ENCODE measurements at places on chromosomes 2 and 18. TPM values are rescaled to one million over a fixed set of nuclear protein-coding genes. Genes with fewer than 3 reads are reported as not detected.

DNA sequence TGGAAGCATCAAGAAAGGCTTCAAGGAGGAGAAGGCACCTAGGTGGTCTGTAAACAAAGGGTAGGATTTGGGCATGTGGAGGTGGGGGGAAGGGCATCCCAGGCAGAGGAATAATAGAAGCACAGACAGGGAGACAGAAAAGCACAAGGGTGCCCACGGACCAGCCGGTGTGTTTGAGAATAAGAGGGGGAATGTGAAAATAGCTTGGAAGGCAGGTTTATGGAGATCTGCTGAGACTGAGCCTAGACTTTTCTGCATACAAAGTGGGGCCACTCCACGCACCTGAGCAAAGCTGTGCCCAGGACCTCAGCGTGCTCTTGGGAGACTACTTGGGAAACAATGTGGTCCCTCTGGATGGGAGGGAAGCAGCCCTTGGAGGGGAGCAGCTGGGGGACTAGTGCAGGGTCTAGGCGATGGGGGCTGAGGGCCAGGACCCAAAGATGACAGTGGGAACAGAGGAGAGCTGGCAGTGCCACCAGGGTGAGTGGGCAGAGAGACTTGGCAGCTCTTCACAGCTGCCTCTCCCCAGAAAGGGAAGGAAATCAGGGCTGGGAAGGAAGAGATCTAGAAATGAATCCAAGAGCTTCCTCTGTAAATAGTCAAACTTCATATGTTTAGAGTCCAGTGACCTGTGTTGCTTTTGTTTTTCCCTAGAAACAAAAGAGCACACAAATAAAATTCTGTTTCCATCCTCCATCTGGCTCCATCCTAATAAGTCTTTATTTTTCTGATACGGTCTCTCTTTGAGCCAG, 110.7 kb upstream of the SMAD7 start:
- no peak overlapping the region for H3K4me3 ChIP-seq
- H3K27ac ChIP-seq: no peak overlapping the region
- H3K4me1 ChIP-seq: no peaks in the 10 kb centered on the region
- no peak for DNase-seq

DNA sequence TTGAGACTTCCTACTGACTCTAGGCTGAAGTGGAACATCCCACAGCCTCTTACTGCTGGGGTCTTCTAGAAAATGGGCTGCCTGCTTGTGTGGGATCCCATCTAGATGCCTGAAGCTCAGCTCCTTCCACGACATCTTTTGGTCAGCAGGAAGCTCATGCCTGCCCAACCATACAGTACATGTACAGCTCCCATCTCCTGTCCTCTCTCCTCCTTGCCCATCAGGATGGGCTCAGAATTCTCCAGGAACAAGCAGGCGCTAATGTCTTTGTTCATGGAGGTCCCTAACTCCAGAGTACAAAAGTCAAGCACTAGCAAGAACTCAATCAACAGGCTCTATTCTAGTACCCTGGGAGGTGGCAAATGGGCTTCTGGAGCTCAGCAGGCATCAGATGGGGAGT, 31.7 kb upstream of the GPR17 start:
- H3K27me3 ChIP-seq: no peaks in the 10 kb centered on the region
- H3K36me3 ChIP-seq: no peaks in the 10 kb centered on the region
- DNase-seq: no peak
- no peak overlapping the region for H3K27ac ChIP-seq
- H3K4me3 ChIP-seq: no peak overlapping the region
- no peaks in the 10 kb centered on the region for H3K4me1 ChIP-seq

GRCh38 chr2:20232837-20233207, 7.9 kb upstream of the SDC1 start:
- no peak overlapping the region for H3K27ac ChIP-seq
- H3K4me3 ChIP-seq: no peak overlapping the region
- H3K36me3 ChIP-seq: no peaks in the 10 kb centered on the region
- H3K27me3 ChIP-seq: no peaks in the 10 kb centered on the region

DNA sequence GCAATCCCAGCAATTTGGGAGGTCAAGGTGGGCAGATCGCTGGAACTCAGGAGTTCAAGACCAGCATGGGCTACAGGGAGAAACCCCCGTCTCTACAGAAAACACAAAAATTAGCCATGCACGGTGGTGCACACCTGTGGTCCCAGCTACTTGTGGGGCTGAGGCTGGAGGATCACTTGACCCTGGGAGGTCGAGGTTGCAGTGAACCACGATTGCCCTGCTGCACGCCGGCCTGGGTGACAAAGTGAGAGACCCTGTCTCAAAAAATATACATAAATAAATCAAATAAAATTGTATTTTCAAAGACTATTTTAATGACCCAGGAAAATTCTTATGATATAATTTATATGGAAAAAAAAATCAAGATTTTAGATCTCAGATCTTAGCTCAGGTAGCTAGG, 191.5 kb downstream of the ZFP36L2 start:
- H3K4me1 ChIP-seq: no peaks in the 10 kb centered on the region
- H3K36me3 ChIP-seq: no peaks in the 10 kb centered on the region
- no peak overlapping the region for H3K27ac ChIP-seq
- no peak for DNase-seq
- no peak overlapping the region for H3K4me3 ChIP-seq

GRCh38 chr18:62651276-62652056, 63.9 kb upstream of the PHLPP1 start:
- DNase-seq: no peak
- no peaks in the 10 kb centered on the region for H3K36me3 ChIP-seq
- no peak overlapping the region for H3K27ac ChIP-seq
- no peaks in the 10 kb centered on the region for H3K27me3 ChIP-seq
- no peak overlapping the region for H3K4me3 ChIP-seq

- no peaks in the 10 kb centered on the region for H3K27me3 ChIP-seq
- H3K4me1 ChIP-seq: no peaks in the 10 kb centered on the region
- DNase-seq: no peak
- peaks cover 78% of the 10 kb centered on the region for H3K36me3 ChIP-seq
- no peak overlapping the region for H3K27ac ChIP-seq
These were observed 39.1 kb downstream of the FN1 start for GRCh38 chr2:215396595-215397313.

DNA sequence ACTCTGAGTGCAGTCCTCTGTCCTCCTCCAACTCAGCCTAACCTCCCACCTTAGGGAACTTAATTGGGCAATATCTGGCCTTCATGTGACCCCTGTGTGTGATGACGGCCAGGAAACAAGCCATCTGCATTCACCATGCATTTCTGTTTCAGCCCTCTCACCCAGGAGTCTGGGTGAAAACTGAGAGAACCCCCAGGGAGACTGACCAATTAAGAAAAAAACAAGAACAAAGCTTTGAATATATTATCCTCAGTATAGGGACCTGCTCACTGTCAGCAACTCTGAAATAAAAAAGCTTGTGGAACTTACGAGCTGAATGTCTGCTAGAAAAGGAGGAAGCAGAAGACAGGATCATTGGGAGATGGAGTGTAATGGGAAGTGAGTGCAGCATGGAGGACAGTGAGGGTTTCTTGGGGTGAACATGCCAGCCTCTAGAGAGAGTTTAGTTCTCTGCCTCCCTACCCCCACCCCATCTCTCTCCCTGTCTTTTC, 9.5 kb downstream of the MAPRE2 start:
- no peak overlapping the region for H3K4me3 ChIP-seq
- no peaks in the 10 kb centered on the region for H3K36me3 ChIP-seq
- peaks cover 7% of the 10 kb centered on the region for H3K4me1 ChIP-seq
- no peak for DNase-seq
- H3K27ac ChIP-seq: peak overlapping the region; percentile 60

DNA sequence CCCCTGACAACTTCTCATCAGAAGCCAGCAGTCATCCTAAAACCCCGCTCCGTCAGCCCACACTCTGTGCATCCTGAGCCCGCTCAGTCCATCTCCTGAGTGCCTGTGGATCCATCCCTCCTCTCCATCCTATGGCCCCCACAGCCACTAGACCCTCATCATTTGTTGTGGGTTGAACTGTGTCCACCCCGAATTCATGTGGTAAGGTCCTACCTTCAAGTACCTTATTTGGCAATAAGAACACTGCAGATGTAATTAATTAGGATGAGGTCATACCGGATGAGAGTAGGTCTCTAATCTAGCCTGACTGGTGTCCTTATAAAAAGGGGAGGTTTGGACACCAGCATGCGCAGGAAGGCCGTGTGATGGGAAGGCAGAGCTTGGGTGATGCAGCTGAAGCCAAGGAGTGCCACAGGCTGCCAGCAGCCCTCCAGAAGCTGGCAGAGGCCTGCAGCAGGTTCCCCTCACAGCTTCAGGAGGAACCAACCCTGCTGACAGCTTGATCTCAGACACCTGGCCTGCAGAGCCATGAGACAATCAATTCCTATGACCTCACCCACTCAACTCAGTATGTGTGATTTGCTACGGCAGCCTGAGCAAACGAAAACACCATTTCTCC, 192.4 kb downstream of the ZBTB7C start:
- H3K27ac ChIP-seq: no peak overlapping the region
- no peaks in the 10 kb centered on the region for H3K36me3 ChIP-seq
- no peak overlapping the region for H3K4me3 ChIP-seq
- H3K4me1 ChIP-seq: no peaks in the 10 kb centered on the region

- peaks cover 5% of the 10 kb centered on the region for H3K4me1 ChIP-seq
- DNase-seq: no peak
- peaks cover 5% of the 10 kb centered on the region for H3K36me3 ChIP-seq
- H3K4me3 ChIP-seq: no peak overlapping the region
- H3K27me3 ChIP-seq: no peaks in the 10 kb centered on the region
These were observed 1.1 kb downstream of the MREG start for GRCh38 chr2:216012133-216012829.

- no peaks in the 10 kb centered on the region for H3K36me3 ChIP-seq
- H3K27me3 ChIP-seq: no peaks in the 10 kb centered on the region
- DNase-seq: no peak
- no peak overlapping the region for H3K4me3 ChIP-seq
- H3K4me1 ChIP-seq: no peaks in the 10 kb centered on the region
- H3K27ac ChIP-seq: no peak overlapping the region
These were observed 86.8 kb downstream of the ALK start for GRCh38 chr2:29834624-29835023.

GRCh38 chr2:69119104-69119894, 106.3 kb downstream of the ANTXR1 start:
- no peak overlapping the region for H3K27ac ChIP-seq
- no peak overlapping the region for H3K4me3 ChIP-seq
- H3K27me3 ChIP-seq: no peaks in the 10 kb centered on the region
- H3K4me1 ChIP-seq: no peaks in the 10 kb centered on the region

DNA sequence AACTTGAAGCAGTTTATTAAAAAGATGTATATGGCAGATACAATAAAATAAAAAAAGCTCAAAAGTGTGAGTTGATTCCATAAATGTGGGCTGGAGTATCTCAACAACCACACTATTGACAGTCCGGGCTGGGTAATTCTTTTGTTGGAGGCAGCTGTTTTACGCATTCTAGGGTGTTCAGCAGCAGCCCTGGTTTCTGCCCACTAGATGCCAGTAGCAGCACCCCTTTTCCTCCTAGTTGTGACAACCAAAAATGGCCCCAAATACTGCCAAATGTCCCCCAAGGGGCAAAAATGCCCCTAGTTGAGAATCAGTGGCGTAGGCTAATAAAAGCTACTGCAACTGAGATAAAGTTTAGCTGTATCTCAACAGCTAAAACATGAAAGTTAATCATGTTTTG, 44.8 kb downstream of the CHMP3 start:
- H3K36me3 ChIP-seq: no peaks in the 10 kb centered on the region
- H3K27ac ChIP-seq: no peak overlapping the region

- no peak overlapping the region for H3K4me3 ChIP-seq
- no peak for DNase-seq
- no peak overlapping the region for H3K27ac ChIP-seq
- H3K27me3 ChIP-seq: no peaks in the 10 kb centered on the region
- H3K4me1 ChIP-seq: no peaks in the 10 kb centered on the region
- no peaks in the 10 kb centered on the region for H3K36me3 ChIP-seq
These were observed 46.5 kb upstream of the SPAG16 start for GRCh38 chr2:213237787-213238186.

GRCh38 chr2:160507046-160507407, 13.4 kb upstream of the RBMS1 start:
- no peak for DNase-seq
- no peak overlapping the region for H3K27ac ChIP-seq
- H3K36me3 ChIP-seq: no peaks in the 10 kb centered on the region
- H3K27me3 ChIP-seq: no peaks in the 10 kb centered on the region
- no peak overlapping the region for H3K4me3 ChIP-seq

DNA sequence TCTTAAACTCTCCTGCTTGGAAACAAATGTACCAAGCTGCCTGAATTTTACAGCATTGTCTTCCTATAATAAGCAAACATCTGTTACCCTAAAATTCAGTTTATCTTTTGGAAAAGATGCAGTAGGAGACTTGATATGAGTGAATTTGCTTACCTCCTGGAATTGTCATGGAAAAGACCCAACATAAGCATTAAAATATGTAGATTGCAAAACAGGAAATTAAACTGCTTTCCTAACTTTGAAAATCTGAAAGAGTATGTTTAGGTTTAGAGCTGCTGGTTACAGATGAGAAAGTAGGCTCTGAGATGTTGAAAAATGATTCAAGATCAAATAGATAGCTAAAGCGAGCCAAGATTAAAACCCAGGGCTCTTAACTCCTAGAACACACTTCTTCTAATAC, 316.5 kb downstream of the SOX11 start:
- no peak for DNase-seq
- H3K4me3 ChIP-seq: no peak overlapping the region
- no peaks in the 10 kb centered on the region for H3K36me3 ChIP-seq
- H3K27me3 ChIP-seq: no peaks in the 10 kb centered on the region
- no peaks in the 10 kb centered on the region for H3K4me1 ChIP-seq

- no peak for DNase-seq
- no peaks in the 10 kb centered on the region for H3K27me3 ChIP-seq
- no peak overlapping the region for H3K27ac ChIP-seq
- no peaks in the 10 kb centered on the region for H3K36me3 ChIP-seq
These were observed 15.5 kb upstream of the METTL21A start for GRCh38 chr2:207640661-207641060.

Gene MYO5B
- 10.3 TPM for polyA plus RNA-seq

Gene NGEF
- polyA plus RNA-seq: 10.7 TPM

Gene CPO
- 0.07 TPM for polyA plus RNA-seq

Gene PSMA8
- polyA plus RNA-seq: not detected

Gene XRCC5
- 63.7 TPM for polyA plus RNA-seq

Gene KIAA2012
- polyA plus RNA-seq: 0.35 TPM

Gene ACTG2
- 9.0 TPM for polyA plus RNA-seq

Gene B3GNT2
- polyA plus RNA-seq: 9.0 TPM

Gene CDK15
- 0.06 TPM for polyA plus RNA-seq

Gene C2orf72
- 33.2 TPM for polyA plus RNA-seq

Gene SLC23A3
- 0.94 TPM for polyA plus RNA-seq

Gene ARHGAP25
- 4.2 TPM for polyA plus RNA-seq

Gene ZNF385B
- polyA plus RNA-seq: 7.2 TPM
